ENCODE measurements at places on chromosomes 2 and 18.
A peak's percentile ranks its signal among the peaks of the same experiment; 100 is the strongest.

DNA sequence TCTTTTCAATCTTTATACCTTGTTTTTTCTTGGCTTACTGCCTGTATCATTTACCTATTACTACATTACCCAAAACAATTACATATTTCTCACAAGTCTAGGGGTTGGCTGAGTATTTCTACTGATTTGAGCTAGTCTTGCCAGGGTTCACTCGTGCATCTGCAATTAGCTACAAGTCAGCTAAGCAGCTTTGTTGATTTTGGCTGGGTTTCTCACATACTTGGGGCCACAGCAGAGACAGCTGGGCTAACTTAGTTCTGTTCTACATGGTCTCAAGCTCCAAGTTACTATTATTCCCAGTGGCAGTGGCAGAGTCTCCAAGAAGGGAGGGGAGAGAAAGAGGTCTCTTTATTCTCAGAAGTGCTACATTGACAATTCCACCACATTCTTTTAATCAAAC lies 54.7 kb upstream of the SP5 start:
- DNase-seq = no peak

DNA sequence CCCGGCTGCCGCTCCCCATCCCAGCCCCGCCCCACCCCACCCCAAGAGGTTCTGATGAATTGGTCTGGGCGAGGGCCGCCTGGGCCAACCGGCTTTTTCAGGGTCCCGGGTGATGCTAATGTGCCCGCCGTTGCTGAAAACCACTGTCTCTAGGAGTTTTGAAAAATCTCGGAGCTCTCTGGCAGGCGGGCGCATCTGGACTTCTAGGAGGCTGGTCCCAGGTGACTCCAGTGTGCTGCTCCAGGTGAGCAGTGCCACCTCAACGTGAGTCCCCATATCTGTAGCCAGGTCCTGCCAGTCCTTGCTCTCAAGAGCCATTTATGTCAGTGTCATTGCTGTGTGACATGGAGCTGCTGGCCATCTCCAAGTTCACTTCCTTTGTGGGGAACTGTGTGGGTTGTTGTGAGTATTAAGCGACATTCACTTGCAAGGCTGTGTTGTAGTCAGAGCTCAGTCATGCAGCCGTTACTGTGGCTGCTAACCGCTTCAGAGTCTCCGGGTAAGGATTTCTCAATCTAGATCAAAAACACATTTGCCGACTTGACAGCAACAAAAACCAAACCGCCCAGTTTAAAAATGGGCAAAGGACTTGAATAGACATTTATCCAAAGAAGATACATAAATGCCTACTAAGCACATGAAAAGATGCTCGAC lies at the start of gene RFX8:
RFX8 (minus strand) TSS at position 382 of the 654 bp plus-strand sequence. CDS start 8,264 bp downstream, outside the sequence.
- DNase-seq = no peak

GRCh38 chr18:4207383-4207985 lies 247.6 kb downstream of the DLGAP1 start:
- DNase-seq = no peak

DNA sequence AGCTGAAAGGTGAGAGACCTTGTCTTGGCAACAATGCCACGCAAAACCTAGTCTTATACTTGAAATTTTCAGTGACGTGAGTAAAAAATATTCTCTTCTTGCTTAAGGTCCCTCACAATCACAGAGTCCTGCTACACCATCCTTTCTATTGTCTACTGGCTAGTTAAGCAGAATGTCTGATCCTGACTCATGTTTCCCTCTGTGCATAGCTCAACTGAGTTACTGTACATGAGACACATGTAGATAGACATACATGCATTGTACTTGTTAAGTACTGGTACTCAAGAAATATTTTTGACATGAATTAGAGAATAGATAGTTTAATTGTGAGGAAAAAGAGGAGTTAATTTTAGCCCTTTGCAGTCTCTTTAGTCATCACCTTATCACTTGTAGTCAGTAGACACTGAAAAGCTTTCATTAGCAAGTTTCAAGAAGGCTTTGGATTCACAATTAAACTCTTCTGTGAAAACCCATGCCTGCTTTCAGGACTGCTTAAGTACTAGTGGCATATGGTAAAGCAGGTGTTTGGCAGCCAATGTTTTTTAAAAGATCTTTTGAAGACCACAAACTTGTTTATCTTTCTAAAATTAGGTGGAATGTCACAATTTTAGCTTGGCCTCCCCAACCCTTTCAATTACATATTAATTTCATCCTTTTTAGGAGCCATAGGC lies 158.7 kb upstream of the CCDC150 start:
- no peak for DNase-seq

DNA sequence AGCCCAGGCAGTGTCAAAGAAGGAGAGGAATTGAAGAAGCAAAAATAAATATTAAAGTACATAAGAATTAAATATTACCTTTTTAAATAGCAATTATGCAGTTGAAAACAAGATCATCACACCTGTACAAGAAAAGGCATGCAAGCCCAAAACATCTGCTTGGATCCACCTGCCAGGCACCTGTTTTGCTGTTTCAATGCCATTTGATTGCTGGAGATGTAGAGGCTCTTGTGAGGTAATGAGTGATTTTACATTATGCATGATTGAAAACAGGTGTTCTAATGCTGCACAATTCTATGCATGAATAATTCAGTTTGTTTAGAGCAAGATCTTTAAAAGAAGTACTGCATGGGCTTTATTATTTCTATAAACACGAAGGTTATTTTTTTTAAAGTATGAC lies 700.6 kb upstream of the ZEB2 start:
- DNase-seq = no peak

- no peak for DNase-seq
These were observed 538.7 kb downstream of the CMPK2 start for GRCh38 chr2:6326958-6327357.

GRCh38 chr2:74792282-74792681 lies 41.6 kb upstream of the HK2 start:
- no peak for DNase-seq

DNA sequence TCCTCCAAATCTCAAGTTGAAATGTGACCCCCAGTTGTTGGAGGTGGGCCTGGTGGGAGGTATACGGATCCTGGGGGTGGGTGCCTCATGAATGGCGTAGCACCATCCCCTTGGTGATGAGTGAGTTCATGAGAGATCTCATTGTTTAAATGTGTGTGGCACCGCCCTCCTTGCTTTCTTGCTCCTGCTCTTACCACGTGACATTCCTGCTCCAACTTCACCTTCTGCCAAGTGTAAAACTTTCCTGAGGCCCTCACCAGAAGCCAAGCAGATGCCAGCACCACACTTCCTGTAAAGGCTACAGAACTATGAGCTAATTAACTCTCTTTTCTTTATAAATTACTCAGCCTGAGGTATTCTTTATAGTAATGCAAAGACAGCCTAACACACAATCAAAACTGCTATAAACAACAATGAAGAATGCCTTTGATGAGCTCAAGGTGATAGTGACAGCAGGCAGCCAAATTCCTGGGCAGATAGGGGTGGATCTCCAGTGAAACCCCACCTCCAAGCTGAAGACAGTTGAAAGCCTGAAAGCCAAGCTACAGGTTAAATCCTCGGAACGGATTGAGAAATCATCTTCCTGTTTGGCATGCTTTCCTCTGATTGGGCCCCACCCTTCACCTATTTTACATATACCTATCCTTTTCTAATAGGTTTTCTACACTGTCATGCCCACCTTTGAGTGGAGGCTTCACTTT lies 26.9 kb downstream of the MCEE start:
- DNase-seq = no peak

DNA sequence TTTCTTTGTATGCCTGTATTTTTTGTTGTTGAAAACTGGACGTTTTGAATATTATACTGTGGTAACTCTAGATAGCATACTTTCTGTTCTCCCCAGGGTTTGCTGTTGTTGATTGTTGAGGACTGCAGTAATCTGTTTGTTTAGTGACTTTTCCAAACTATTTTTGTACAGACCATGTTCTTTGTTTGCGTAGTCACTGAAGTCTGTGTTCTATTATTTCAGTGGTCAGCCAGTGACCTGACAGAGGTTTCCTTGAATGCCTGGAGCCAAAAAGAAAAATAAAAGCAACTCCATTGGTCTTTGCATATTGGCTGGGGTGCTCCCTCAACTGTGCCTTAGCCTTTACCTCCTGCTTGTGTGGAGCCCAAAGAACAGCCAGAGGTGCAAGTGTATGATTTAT lies 42.7 kb upstream of the PHLPP1 start:
- DNase-seq = no peak

DNA sequence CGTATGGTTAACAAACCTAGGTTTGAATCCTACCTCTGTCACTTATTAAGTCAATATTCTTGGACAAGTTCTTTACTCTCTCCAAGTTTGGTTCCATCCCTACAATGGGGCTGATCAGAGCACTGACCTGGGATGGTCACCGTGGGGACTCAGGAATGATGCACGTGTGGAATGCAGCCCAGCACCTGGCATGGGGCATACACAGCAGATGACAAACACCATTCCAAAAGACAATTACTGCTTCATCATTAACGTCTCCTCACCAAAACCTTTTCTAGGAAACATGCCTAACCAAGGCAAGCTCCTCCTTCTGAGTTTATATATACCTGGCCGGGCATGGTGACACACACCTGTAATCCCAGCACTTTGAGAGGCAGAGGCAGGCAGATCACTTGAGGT lies 532.9 kb upstream of the ID2 start:
- DNase-seq = no peak

DNA sequence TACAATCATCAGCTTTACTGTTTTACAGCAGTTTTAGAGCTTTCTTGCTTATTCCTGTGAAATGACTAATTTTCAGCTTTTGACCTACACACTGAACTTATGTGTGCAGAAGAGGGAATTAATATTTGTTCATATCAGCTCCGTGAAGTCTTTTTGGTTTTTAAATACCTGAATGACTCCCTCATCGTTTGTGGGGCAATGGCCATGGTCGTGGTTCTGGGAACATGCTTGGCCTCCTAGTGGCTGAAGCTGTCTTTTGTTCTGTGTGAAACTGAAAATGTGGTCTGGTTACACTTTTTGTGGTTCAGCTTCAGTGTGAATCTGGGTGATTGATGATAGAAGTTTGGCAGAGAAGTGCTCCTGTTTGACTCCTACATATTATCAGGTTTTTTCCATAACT lies 408.1 kb downstream of the THSD7B start:
- no peak for DNase-seq

DNA sequence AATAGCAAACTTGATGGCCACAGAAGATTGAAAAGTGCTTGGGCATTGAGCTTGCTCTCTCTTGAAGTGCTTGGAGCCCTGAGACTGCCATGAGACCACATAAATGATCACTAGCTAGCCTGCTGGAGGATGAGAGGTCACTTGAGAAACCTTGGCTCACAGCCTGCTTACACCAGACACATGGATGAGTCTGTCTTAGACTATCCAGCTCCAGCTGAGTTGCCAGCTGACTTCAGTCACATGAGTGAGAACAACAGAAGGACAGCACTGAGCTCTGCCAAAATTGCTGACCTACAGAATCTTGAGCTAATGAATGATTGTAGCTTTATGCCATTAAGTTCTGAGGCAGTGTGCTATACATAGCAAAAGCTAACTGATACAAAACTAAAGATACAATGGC lies 18.1 kb downstream of the NABP1 start:
- DNase-seq = no peak

GRCh38 chr18:5943514-5943913 lies 48.2 kb upstream of the TMEM200C start:
- no peak for DNase-seq

DNA sequence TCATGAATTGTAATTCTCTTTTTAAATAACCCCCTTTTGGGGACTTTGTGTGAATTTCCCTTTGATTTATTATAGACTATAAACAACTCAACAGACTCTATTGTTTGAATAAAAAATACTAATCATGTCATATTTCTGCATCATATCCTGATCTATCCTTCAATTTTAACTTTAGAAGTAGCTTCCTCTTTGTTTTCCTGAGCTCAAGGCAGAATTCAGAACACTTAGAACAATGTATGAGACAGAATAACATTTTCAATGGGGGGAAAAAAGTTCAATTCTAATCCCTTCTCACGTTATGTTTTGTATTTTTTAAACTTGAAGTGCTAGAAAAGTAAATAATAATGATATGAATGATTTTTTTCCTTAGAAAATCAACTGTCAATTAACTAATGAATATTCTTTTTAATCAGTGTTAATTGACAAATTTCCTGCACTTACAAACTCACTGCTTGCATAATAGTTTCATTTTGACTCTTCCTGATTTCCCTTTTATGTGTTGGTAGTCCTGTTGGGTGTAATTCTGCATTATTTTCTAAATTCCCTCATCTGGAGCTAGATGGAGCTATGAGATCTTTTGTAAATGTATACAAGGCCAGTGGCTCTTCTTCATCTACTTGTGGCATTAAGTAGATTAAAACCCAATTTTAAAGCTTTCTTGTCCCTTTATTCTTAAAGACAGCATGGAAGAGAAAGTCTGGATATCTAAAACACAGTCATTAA lies 326.1 kb downstream of the PARD3B start:
- peak; percentile 63 for DNase-seq

DNA sequence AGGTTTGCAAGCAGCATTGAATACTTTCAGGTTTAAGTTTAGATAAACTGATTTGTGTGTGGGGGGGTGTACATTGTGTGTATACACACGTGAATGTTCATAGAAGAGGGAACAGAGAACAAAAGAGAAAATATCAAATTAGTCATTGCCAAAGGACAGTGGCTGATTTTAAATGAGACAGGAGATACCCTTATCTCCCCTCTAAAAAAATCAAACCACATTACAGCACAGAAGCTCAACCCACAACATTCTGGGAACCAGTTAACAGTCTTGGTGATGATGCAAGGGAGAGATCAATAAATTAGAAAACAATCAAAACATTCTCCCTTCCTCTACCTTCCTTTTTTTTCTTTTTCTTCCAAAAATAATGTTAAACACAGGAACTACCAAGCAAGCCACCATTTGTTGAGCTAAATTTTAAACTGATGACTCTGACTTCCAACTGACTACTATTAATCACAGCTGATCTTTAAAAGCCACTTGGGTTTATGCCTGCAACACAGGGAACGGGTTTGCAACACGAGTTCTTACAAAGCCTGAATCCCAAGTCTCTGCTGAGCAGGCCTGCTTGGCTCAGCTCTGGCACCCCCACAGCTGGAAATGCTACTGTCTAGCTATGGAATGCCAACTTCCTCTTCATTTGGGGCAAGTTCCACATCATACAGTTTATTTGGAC lies 119.2 kb upstream of the ACVR1C start:
- no peak for DNase-seq

DNA sequence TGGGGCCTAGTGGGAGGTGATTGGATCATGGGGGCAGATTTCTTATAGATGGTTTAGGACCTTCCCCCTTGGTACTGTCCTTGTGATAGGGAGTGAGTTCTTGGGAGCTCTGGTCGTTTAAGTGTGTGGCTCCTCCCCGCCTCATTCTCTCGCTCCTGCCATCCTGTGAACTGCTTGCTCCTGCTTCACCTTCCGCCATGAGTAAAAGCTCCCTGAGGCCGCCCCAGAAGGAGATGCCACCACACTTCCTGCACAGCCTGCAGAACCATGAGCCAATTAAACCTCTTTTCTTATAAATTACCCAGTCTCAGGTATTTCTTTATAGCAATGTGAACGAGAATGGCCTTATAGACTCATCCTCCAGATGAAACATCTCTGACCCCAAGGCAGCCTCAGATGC lies 101.5 kb downstream of the KCNF1 start:
- DNase-seq = no peak

Data from midbrain (tissue), 1 donor.